NCI-H1092 (cell line): ENCODE measurements at places on chromosomes 5 and 9.

GRCh38 chr9:131960851-131961495 lies 118.7 kb downstream of the MED27 start:
- no peak for DNase-seq

GRCh38 chr5:100913298-100913697 lies 10.2 kb upstream of the ST8SIA4 start:
- DNase-seq = no peak

DNA sequence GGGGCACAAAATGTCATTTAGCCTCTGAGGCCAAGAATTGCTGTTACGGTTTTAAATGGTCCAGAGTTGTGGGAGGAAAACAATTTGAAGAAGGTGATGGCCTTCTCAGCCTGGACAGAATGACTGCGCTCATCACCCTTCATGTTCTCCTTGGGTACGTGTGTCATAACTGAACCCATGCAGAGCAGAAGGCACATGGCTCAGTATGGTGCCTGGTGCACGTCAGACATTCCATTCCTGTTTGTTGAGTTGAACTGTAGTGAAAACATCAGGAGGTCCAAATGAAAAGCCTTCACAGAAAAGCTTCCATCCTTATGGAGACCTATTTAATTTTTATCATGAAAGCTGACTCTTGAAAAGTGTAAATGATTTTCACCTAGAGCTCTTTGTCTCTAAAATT lies 133.2 kb downstream of the CFAP90 start:
- DNase-seq = no peak

GRCh38 chr5:173915310-173916014 lies 27.3 kb downstream of the CPEB4 start:
- DNase-seq = no peak

GRCh38 chr5:12315461-12315860 lies 411.2 kb upstream of the CTNND2 start:
- no peak for DNase-seq

DNA sequence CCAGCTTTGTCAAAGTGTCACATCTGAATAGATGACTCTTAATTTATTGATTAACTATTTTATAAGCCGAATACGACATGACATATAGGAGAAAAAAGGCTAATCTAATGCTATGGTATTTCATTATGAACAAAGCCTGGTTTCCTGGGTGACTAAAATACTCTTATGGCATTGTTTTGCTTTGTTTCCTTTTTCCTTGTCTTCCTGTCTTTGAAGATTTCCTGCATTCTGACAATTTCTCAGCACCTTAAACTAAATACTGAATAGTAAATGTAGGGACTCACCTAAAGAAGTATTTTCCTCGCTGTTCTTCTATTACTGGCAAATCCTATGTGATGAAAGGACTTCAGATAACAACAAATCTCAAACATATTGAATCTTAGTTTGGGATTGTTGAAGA lies 1284.5 kb downstream of the EFNA5 start:
- no peak for DNase-seq
